CD4-positive, alpha-beta memory T cell (primary cell): ENCODE measurements at places on chromosomes 13 and 19. TPM values are rescaled to one million over a fixed set of nuclear protein-coding genes. Genes with fewer than 3 reads are reported as not detected.

GRCh38 chr19:29262085-29262484, 49.1 kb upstream of the UQCRFS1 start:
- no peaks in the 10 kb centered on the region for H3K27me3 ChIP-seq
- no peak for DNase-seq
- no peaks in the 10 kb centered on the region for H3K36me3 ChIP-seq

DNA sequence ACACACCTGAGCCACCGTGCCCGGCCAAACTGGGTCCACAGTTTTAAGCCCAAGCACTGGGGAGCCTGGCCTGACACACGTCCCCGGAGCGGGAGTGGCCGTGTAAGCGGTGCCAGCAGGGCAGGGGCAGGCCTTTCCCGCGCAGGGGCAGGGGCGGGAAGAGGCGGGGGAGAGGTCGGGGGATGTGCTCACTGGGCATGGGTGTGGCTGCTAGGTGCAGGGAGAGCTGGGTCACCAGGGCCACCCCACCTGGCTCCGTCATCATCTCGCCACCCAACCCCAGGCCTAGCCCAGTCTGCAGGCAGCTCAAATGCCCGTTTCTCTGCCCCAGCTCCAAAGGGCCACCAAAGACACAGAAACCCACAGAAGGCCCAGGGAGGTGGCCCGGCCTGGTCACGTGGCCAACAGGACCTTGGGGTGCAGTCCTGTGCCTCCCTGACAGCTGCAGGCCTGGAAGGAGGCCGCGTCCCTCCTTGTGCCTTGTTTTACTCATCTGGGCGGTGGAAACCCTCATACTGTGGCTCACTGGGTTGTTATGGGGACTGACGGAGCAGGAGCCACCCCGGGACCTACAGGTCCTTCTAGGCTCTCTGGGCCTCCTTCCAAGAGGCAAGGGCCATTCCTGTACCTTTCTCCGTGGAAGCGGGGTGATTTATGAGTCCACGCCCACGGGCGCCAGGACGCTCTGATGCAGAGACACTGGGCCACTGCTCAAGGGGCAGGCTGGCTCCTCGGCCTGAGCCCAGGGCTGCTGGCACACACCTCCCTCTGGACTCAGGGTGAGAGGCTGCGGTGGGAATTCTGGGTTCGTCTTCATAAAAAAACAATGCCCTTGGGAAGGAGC, 27.7 kb downstream of the MAP2K2 start:
- H3K36me3 ChIP-seq, result peaks cover 16% of the 10 kb centered on the region
- H3K4me1 ChIP-seq, result no peaks in the 10 kb centered on the region
- DNase-seq, result no peak
- H3K4me3 ChIP-seq, result no peak overlapping the region
- no peak overlapping the region for H3K27ac ChIP-seq

DNA sequence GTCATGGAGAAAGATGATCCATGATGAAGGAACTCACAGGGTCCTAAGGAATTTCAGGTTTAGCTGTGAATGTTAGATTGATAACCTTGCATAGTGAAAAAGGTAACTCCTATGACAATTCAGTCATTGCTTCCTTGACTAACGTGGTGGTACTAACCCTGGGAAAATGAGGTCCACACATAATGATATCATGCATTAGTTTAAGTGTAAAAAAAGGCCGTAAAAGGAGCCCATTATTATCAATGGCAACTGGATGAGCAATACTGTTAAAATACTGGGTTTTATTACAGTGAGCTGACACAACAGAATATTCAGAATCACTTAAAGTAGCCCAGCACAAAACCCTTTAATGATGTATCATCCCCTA, 515.4 kb downstream of the DCT start:
- no peaks in the 10 kb centered on the region for H3K4me1 ChIP-seq
- H3K27me3 ChIP-seq, result no peaks in the 10 kb centered on the region
- H3K27ac ChIP-seq, result no peak overlapping the region
- H3K36me3 ChIP-seq, result no peaks in the 10 kb centered on the region
- no peak for DNase-seq

Gene EXOSC5
- 18.2 TPM for total RNA-seq

Gene DPF1
- total RNA-seq, result not detected

DNA sequence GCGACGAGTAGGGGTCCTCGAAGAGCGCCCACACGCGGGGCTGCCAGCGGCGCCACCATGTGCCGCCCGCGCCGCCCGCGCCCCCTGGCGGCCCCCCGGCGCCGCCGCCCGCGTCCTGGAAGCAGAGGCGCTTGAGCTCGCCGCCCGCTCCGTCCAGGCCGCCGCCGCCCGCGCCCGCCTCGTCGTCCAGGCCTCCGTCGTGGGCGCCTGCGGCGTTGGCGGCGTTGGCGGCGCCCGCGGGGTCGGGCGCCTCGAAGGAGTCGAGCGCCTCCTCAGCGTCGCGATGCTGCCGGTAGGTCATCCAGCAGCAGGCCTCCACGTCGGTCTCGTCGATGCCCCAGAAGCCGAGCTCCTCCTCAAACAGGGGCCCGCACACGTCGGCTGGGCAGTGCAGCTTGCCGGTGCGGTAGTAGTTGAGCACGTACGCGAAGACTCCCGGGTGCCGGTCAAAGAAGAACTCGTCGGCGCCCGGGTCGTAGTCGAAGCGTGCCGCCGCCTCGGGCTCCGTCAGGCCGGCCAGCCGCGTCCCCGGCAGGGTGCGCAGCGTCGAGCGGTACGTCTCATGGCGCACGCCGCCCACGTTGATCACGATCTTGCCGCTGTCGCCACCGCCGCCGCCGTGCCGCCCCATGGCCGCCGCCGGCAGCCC, 829 bp downstream of the KCNC3 start:
- no peak overlapping the region for H3K4me3 ChIP-seq
- H3K27me3 ChIP-seq, result peaks cover 37% of the 10 kb centered on the region
- no peaks in the 10 kb centered on the region for H3K36me3 ChIP-seq
- H3K4me1 ChIP-seq, result peaks cover 62% of the 10 kb centered on the region

DNA sequence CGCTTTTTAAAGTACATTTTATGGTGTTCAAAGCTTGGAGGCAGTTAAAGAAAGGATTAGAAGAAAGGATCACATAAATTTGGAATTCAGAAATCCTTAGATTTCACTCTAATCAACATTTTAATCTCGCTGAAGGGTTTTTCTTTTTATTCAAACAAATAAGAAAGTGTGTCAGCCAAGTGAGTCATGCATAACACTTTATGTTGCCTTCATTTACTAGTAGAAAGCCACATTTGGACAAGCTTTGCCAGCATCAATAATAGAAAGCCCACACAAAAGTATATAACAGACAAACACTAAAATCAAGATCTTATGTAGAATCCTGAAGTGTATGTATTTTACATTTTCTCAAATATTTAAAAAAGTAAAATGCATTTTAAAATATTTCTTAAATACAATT, 154.9 kb upstream of the TRPC4 start:
- no peak overlapping the region for H3K27ac ChIP-seq
- DNase-seq, result no peak
- H3K4me1 ChIP-seq, result no peaks in the 10 kb centered on the region
- H3K27me3 ChIP-seq, result no peaks in the 10 kb centered on the region

Gene ZFR2
- 3.1 TPM for total RNA-seq

GRCh38 chr19:18317961-18318800, 4.7 kb downstream of the LSM4 start:
- peak overlapping the region; percentile 81 for H3K27ac ChIP-seq
- H3K27me3 ChIP-seq, result no peaks in the 10 kb centered on the region
- peak; percentile 50 for DNase-seq
- no peaks in the 10 kb centered on the region for H3K36me3 ChIP-seq
- H3K4me3 ChIP-seq, result peak overlapping the region; percentile 34
